ENCODE measurements at places on chromosomes 1 and 21.

- no peak for DNase-seq
Observed at GRCh38 chr1:219463636-219464035, 149.3 kb downstream of the ZC3H11B start.

- no peak for DNase-seq
Observed at GRCh38 chr1:54487571-54488050, 60.4 kb upstream of the ACOT11 start.

- no peak for DNase-seq
Observed at GRCh38 chr1:1306661-1307260, 969 bp downstream of the ACAP3 start.

- DNase-seq = no peak
Observed at GRCh38 chr1:93728480-93729131, 47.0 kb upstream of the BCAR3 start.

DNA sequence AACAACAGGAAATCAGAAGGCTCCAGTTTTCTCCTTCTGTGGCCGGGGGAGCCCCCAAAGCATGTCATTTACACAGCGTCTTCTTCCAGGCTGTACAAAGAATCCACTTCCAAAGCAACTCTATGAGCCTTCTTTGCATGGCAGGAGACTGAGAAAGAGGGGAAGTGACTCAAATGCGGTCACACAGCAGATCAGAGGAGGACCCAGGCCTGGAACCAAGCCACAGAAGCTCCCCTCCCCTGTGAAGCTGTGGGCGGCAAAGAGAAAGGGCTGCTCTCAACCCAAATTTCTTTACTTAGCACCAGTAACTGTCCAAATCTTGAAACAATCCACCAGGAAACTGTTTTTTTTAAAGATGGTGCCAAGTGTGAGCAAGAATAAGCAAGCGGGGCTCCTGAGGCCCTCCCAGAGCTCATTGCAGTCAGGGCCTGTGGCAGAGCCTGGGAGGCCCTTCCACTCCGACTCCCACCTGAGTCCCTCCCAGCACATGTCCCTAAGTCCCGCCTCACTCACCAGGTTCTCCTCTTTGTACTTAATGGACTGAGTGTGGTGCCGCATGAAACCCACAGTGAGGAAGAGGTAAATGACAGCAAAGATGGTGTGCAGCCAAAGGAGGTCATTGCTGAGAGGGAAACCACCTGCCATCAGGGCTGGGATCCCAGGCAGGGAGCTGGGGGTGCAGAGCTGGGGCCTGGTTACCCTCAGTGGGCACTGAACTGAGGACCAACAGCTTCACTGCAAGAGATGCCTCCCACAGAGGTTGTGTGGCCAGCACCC lies 15.9 kb downstream of the TMEM63A start:
- DNase-seq = no peak

DNA sequence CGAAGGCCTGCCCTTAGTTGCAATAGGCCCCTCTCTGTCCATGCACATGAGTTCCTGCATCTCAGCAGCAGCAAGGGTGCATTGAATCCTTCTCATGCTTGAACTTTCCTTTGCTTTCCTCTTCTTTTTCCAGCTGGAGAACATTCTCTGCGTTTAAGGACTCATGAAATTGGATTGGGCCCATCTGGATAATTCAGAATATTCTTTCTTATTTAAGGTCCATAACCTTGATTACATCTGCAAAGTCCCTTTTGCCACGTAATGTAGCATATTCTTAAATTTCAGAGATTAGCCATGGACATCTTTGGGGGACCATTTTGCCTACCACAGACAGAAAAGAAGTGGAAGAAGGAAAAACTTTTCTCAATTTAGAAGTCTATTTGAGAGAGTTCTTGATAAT lies 159.7 kb upstream of the C21orf91 start:
- no peak for DNase-seq

Measured in GM18507 (cell line).